ENCODE measurements at places on chromosomes 7 and 10. TPM values are rescaled to one million over a fixed set of nuclear protein-coding genes. Genes with fewer than 3 reads are reported as not detected.

DNA sequence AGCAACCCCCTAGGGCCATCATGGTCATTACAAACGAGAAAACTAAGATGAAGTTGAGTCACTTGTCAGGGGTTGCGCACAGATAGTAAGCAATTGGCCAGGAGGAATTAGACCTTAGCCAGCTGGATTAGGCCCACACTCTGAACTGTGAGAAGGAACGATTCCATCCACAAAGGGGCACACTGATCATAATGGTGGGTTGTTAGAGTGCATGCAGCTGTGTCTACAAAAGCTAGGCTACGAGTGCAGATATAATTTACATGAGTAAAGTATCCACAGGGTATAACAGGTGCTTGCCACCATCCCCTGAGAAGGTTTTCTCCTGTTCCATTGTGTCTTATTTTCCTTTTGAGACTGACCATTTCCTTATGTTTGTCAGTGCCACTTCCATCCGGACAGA, 16.6 kb upstream of the FAM170B start:
- H3K27me3 ChIP-seq = no peaks in the 10 kb centered on the region
- H3K36me3 ChIP-seq = no peaks in the 10 kb centered on the region
- H3K4me1 ChIP-seq = no peaks in the 10 kb centered on the region
- H3K27ac ChIP-seq = no peak overlapping the region

DNA sequence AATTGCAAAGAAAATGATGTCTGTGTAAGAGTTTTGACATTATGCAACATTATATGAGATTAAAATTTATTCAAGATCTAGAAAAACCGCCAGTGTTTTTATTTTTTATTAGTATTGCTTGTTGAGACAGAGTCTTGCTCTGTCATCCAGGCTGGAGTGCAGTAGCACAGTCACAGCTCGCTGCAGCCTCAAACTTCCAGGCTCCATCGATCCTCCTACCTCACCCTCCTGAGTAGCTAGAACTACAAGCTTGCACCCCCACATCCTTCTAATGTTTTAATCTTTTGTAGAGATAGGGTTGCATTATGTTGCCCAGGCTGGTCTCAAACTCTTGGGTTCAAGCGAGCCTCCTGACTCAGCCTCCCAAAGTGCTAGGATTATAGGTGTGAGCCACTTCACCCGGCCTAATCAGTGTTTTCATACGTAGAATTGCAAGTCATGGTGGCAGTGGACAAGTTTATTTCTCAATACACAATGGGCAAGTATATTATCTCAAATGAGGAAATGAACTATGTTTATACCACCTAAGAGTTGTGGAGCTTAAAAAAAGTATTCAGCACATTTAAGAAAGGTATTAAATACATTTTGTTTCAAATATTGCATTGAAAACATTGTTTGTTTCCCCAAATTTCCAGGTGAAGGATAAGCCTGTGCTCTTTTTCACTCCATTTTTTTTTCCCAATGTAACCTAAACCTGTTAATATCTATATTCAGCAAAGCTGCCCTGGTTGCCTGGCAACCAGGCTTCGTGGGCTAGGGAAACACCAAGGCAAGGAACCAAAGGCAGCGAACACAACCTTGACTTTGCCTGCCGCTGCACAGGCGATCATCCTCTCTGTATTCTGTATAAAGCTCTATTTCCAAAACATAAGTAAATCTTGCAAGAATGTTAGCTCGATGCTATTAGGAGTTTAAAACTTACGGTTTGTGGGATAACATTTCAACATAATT, 163.9 kb downstream of the CACNB2 start:
- H3K27ac ChIP-seq = no peak overlapping the region
- H3K36me3 ChIP-seq = no peaks in the 10 kb centered on the region
- no peak for DNase-seq
- H3K4me1 ChIP-seq = no peaks in the 10 kb centered on the region
- H3K4me3 ChIP-seq = no peak overlapping the region

DNA sequence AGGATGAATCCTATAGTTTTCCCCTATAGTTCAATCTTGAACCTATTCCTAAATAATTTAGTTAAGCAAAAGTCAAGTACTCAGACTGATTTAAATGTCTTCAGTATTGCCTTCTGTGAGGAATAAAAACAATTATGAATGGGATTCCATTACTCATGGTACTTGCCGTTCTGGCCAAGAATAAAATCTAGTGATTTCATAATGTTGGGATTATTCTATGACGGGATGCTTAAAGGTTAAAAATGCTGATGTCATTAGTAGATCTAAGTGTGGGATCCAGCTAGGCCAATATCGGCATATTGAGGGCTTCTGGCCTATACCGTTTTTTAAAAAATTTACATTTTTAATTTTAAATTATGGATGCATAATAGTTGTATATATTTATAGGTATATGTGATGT, 5.3 kb downstream of the BPGM start:
- H3K4me3 ChIP-seq = no peak overlapping the region
- DNase-seq = no peak
- H3K27ac ChIP-seq = no peak overlapping the region
- no peaks in the 10 kb centered on the region for H3K36me3 ChIP-seq

Gene GDF2
- not detected for total RNA-seq

DNA sequence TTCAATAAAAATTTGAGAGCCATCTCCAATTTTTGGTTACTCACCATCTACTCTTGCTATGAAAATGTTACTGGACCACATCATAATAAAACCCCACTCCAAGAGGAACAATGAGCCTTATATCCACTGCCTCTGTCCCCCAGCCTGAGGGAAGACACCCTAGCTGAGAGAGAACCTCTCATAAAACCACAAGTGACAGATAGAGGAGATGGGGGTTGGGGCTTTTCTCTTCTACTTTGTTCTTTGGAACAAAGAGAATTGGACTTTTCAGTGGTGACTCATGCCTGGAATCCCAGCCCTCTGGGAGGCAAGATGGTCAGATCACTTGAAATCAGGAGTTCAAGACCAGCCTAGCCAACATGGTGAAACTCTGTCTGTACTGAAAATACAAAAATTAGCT, 27.6 kb upstream of the TAS2R16 start:
- no peaks in the 10 kb centered on the region for H3K27me3 ChIP-seq
- H3K4me3 ChIP-seq = no peak overlapping the region
- H3K4me1 ChIP-seq = no peaks in the 10 kb centered on the region
- no peaks in the 10 kb centered on the region for H3K36me3 ChIP-seq

Measured in GM23338 (cell line).